ENCODE measurements at places on chromosomes 16 and 17.

- DNase-seq: no peak
Observed at GRCh38 chr16:86723689-86724088, 145.3 kb downstream of the FOXL1 start.

- no peak for DNase-seq
Observed at GRCh38 chr16:71676236-71676635, 48.3 kb downstream of the PHLPP2 start.

- DNase-seq: peak; percentile 80
Observed at GRCh38 chr17:43900183-43900857, 7.0 kb downstream of the MPP2 start.

- no peak for DNase-seq
Observed at GRCh38 chr16:22093996-22094395, 1.7 kb downstream of the VWA3A start.

- DNase-seq: no peak
Observed at GRCh38 chr17:30926516-30926915, 4.8 kb downstream of the ADAP2 start.

DNA sequence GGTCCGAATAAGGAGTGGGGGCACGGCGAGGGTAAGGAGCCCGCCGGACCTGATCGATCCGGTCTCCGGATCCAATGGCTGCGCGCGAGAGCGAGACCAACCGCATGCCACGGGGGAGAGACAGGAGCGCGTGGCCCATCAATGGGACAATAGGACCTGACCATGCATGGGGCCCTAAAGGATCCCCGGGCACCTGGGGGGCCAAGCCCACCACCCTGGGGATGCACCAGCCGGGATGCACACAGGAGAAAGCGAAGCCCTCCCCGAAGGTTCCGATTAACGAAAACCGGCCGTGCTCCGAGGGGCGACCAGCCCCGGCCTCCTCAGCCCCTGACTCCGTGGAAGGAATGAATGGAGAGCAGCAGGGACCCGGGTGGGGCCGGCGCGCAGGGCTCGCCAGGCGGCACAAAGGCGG, 525 bp downstream of the JPT1 start:
- DNase-seq: no peak

- DNase-seq: no peak
Observed at GRCh38 chr17:80364091-80364691, 50.8 kb upstream of the ENDOV start.

DNA sequence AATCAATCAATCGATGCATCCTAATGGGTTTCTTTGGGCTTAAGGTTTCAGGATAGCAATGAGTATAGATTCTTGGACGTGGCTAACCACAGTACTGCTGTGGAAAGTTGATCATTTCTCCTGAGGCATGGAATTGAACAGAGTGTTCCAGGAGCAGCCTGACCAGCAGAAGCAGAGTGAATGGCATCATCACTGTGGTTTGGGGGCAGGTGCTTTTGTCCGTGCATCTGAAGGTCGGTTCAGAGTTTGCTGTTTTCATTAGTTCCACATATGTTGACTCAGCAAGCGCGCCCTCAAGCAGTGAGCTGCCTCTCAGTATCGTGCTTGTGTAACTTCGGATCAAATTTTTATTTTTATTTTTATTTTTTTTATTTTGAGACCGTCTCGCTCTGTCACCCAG, 24.9 kb downstream of the KIAA0513 start:
- no peak for DNase-seq

- no peak for DNase-seq
Observed at GRCh38 chr17:12622726-12623125, 43.0 kb upstream of the MYOCD start.

GRCh38 chr16:87484487-87485331, 8.1 kb downstream of the ZCCHC14 start:
- no peak for DNase-seq

DNA sequence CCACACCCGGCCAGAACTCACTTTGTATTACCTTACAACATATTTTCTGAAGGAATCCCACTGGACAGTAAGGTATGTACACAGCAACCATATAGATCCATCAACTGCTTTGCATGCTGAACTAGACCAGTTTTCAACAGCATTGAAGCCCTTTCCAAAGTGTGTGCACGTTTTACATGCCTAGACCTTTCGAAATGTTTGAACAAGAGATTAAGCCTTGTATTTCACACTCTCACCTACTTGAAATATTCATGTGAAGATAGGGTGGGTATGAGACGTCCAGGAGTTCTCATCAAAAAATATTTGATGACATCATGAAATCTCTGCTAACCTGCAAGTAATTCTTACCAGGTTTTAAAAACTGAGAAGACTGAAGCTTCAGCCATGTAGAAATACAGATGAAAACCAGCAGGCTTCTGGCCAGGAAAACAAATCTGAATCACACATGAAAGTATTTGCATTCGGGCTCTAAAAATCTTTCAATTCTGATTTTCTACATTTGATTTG, 387.0 kb upstream of the PSMD7 start:
- no peak for DNase-seq

GRCh38 chr17:61477204-61477834, 25.1 kb downstream of the TBX4 start:
- DNase-seq: no peak

GRCh38 chr17:7712111-7712771, 5.3 kb upstream of the DNAH2 start:
- no peak for DNase-seq

DNA sequence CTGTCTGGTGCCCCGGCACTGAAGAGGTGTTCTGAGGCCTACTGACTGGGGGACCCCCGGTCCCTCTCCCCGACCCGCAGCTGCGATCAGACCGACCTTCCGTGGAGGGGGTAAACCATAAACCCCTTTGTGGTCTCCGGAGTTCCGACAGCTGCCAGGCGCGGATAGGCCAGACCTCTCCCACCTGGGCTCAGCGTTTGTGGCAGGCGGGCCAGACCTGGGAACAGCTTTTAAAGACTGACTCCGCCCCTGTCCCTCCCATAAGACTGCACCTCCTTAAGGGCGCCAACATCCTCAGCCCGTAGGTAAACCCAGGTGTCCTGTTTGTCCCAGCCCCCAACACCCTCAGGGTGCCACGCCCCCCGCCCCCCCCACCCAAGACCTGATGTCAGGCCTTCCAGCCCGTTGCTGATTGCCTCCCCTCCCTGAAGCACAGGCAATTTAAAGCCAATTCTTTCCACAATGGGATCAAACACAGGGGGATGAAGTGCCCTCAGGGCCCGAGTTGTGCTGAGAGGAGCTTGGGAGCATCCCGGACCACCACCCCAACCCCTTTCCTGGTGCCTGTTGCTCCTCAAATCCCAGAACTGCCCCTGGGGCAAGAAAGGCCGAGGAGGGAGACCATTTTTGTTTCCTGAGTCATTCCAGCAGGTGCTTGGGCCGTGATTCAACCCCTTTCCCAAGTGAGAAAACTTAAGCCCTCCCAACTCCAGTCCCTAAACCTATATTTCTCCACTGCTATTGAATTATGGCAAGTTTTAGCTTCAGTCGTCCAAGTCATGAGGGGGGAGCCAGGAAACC, at the start of gene SOX15:
SOX15 (minus strand) TSS at position 204 of the 801 bp plus-strand sequence. CDS start 418 bp downstream, outside the sequence.
- no peak for DNase-seq

DNA sequence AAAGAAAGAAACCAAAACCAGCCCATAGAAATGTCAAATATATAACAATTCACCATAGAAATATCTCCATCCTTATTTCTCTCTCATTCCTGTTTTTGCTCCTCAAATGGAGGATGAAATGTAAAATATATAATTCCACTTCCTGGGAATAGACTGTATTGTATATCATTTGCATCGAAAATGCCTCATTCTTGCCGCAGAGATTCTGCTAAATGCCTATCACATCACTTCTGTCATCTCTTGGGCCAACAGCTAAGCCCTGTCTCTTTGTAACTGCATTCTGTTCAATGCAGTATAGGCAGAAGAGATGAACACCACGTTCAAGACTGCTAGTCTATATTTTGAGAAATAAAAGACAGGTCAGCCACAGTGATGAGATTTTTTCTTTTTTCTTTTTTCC, 956.3 kb upstream of the SOX9 start:
- DNase-seq: no peak

GRCh38 chr16:68696514-68696913, 40.6 kb upstream of the CDH1 start:
- no peak for DNase-seq

- DNase-seq: peak; percentile 37
Observed at GRCh38 chr16:80591071-80591915, 50.5 kb downstream of the DYNLRB2 start.

GRCh38 chr16:56327071-56327928, 98.0 kb downstream of the AMFR start:
- DNase-seq: no peak

- DNase-seq: no peak
Observed at GRCh38 chr17:10243883-10244844, 45.8 kb upstream of the GAS7 start.

GRCh38 chr16:88665148-88665547, 2.3 kb upstream of the MVD start:
- no peak for DNase-seq

GRCh38 chr16:55372792-55373488, 48.9 kb downstream of the IRX6 start:
- no peak for DNase-seq

GRCh38 chr17:57484081-57484666, 227.9 kb downstream of the MSI2 start:
- no peak for DNase-seq

- DNase-seq: no peak
Observed at GRCh38 chr16:27778926-27779570, 229.1 kb downstream of the KATNIP start.

- no peak for DNase-seq
Observed at GRCh38 chr16:15649727-15650018, 372 bp upstream of the NDE1 start.

GRCh38 chr16:87002717-87003413, 314.3 kb downstream of the C16orf95 start:
- DNase-seq: no peak

DNA sequence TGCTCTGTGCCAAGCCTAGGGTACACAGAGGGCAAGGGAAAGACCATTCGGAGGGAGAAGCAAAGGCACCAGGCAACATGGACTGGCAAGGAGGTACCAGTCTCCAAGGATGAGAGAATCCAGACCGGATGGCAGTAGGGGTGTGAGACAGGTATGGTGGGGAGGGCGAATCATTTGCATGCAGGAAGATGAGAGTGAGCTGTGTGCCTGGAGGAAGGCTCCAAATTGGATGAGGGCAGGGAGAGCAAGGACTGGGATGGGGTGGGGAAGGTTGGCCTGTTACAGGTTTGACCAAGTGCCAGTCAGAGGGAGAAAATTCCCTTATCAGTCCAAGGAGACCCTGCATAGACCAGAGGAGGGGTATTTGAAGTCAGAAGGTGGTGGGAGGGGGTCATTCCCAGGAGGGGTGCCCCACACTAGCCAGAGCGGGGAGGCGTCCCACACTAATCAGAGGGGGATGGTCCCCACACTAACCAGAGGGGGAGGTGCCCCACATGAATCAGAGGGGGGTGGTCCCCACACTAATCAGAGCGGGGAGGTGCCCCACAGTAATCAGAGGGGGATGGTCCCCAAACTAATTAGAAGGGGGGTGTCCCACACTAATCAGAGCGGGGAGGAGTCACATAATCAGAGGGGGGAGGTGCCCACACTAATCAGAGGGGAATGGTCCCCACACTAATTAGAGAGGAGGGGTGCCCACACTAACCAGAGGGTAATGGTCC, 737 bp downstream of the CANT1 start:
- no peak for DNase-seq

DNA sequence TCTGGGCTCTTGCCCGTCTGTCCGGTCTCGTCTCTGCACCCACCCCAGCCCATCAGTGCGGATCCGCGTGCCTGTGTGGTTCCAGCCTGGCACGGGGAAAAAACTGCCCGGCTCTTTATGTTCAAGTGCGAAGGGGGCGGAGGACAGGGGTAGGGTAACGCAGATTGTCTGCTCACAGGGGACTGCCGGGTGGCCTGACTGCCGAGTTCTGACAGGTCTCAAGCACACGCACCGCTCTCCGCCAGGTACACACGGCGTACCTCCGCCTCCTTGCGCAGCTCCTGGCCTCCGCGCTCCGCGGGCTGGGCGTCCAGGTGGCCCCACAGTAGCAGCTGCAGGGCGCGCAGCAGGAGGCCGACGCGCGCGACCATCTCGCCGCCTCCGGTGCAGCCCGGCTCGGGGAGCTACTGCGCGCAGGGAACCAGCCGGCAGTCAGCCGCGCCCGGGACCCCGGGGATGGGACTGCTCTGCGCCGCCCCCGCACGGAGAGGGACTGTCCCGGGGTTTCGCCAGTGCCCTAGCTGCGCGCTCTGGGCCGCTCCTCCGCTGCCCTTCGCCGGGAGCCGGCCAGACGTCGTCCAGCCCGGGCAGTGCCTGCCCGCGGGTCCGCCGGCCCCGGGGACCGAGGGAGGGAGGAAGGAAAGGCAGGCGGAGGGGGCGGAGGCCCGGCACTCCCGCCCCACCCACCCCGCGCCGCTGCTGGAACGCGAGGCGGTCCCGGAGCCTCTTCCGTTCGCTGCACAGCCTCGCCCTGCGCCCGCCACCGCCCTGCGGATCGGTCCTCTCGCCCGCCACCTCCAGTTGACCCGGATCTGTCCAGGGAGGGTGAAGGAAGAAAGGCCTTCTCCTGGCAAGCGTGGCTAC, at the start of gene MMP28:
MMP28 (minus strand) TSS at position 635 of the 864 bp plus-strand sequence; CDS start at position 371, 264 bp downstream.
- peak; percentile 64 for DNase-seq

GRCh38 chr17:48297825-48298224, 132.2 kb downstream of the SKAP1 start:
- no peak for DNase-seq

GRCh38 chr17:21382560-21383495, 6.7 kb downstream of the KCNJ12 start:
- no peak for DNase-seq

DNA sequence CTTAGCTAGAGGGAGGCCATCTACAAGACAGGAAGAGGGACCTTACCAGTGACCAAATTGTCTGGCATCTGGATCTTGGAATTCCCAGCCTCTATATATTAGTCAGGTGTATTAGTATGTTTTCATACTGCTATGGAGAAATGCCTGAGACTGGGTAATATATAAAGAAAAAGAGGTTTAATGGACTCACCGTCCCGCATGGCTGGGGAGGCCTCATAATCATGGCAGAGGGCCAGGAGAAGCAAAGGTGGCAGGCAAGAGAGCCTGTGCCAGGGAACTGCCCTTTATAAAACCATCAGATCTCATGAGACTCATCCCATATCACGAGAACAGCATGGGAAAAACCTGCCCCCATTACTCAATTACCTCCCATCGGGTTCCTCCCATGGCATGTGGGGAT, 500.2 kb downstream of the SHISA9 start:
- DNase-seq: no peak

- no peak for DNase-seq
Observed at GRCh38 chr17:46727572-46728348, 90.7 kb downstream of the WNT3 start.

DNA sequence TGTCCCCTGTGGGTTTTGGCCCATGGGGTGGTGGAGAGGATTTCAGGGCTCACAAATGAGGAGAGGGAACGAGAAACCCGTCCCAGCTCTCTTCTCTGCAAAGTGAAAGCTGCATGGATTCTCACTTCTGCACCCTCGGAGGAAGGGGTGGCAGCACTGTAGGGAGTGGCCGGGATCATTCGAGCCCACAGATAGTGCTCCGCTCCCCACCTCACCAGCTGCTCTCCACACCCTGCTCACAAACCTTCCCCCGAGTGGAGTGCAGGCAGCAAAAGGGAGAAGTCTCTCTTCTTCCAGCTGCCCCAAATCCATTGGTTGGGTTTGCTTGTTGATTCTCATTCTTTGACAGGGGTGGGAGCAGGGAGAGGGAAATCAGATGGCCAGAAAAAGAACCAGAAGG, 20.1 kb downstream of the STAT5A start:
- DNase-seq: no peak
